SW 1271 (cell line): ENCODE measurements at places on chromosomes 7 and 10.

- no peak for DNase-seq
Observed at GRCh38 chr7:54637712-54638396, 95.7 kb downstream of the VSTM2A start.

- DNase-seq = no peak
Observed at GRCh38 chr7:124575176-124575575, 190.4 kb downstream of the GPR37 start.

DNA sequence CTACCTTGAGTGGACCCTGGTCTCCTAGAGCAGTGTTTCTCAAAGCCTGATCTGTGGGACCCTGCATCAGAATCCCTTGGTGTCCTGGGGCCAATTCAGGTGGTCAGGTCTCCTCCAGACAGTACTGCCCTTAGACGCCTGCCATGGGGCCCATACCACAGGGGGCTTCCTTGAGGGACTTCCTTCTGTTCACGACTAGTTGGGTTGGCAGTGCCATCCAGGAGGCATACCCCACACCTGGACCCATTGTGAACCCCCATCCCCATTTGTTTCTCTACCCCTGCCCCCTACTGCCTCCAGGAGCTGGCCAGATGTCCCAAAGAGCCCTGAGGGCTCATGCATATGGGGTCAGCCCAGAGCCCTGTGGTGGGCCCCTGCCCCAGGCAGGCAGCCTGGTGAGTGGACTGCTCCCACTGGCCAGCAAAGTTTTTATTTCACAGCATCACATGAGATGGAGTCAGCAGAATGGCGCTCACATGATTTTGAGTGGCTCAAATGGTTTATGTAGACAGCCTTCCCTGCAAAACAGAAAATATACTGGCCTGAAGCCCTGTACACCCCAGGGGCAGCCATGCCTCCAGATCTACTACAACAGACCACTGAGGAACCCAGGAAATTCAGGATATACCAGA lies 259.9 kb upstream of the ZMIZ1 start:
- no peak for DNase-seq

GRCh38 chr7:69374044-69374425 lies 224.2 kb upstream of the AUTS2 start:
- DNase-seq = no peak
